Smooth muscle cell of the brain vasculature (primary cell): ENCODE measurements at places on chromosomes 4 and X.
A peak's percentile ranks its signal among the peaks of the same experiment; 100 is the strongest.

GRCh38 chrX:132258509-132258908 is 39.3 kb upstream of the RAP2C start:
- no peak for DNase-seq

DNA sequence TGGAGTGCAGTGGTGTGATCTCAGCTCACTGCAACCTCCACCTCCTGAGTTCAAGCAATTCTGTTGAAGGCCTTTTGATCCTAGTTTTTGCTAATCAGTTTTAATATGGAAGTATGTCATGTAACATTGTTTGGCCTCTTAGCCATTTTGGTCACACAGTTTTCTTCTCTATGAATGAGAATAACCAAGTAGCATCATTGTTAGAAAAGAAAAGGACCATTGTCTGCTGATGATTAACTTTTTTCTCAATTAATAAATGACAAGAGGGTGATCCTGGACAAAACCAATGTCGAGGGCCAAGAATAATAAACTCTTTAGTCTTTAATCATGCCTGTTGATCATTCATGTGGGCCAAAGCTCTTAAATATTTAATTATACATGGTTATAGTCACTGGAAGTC is 289.3 kb upstream of the MAGEB2 start:
- no peak for DNase-seq

DNA sequence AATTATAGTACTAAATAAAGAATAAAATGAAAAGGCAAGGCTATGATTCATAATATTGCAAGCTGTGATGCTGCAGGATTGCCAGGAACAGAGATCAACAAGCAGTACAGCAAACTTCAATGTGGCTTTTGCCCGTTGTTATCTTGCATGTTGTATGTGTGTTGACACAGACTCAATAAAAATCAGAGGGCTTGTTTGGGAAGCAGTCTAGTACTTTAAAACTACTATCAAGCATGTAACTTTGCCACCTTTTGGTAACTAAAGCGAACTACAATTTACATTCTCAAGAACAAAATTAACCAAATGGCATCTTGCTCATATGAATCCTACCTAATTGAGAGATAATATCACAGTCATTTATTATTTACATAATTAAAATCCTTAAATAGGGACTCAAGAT is 79.8 kb upstream of the GPM6A start:
- DNase-seq, result peak; percentile 15

DNA sequence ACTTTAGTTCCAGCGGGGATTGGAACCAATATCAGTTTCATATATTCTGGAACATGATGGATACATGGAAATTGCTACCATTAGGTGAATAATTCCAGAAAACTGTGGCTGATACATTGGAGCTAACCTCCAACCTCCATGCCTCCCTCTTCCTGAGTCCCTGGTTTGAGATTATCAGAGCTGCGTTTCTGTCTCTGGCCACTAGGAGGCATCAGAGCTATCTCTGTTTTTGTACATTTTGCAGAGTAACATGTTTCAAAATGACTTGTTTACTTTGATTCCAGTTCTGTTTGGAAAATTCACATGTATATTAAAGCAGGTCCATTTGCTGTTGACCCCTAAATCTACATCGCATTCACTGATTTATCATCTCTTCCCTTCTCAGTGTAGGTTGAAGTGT is 2.4 kb upstream of the RAB40AL start:
- DNase-seq, result no peak

DNA sequence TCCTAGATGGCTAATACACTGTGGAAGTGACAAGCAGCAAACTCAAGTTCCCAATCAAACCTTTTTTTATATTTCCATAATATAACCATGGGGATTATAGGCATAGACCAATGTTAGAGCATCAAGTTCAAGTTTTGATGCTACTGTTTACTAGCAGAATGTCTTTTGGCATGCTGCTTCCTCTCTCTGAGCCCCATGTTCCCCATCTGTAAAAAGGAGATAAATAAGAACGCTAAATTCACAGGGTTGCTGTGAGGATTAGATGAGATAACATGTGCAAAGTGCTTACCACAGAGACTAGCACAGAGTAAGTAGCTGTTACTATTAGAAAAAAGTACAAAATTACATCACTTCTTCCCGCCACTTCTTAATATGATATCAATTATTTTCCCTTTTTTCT is 18.0 kb downstream of the MBNL3 start:
- no peak for DNase-seq

DNA sequence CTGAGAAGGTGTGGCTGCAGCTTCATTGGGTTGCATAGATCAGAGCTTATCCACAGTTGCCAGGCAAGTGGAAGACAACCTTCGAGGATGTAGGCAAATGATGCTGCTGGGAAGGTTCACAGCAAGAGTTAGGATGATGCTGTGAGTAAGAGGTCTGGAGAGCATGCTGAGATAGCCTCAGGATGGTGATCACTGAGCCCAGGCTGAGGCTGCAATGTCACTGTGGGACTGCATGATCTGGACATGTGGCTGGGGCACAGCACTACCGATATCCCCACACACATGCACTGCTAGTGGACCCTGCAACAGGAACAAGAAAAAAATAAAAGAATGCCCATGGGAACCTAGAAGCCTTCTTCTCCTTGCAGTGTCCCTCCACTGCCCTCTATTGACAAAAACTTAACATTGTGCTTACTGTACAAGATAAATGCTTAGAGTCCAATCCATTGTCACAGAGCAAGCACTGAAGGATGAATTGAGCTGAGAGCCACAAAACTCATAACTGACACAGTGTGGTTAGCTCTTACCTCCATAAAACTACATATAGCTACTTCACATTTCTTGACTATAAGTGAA is 105.6 kb downstream of the CNKSR2 start:
- no peak for DNase-seq

- DNase-seq, result no peak
Measured at GRCh38 chr4:159673221-159673620, 570.3 kb downstream of the RAPGEF2 start.

GRCh38 chrX:12794654-12795053 is 3.4 kb downstream of the PRPS2 start:
- no peak for DNase-seq

- DNase-seq, result no peak
Measured at GRCh38 chr4:17781300-17782287, at the start of gene FAM184B. TSS of gene FAM184B (minus strand) at chr4:17781621. CDS start at chr4:17781299, 322 bp downstream.

DNA sequence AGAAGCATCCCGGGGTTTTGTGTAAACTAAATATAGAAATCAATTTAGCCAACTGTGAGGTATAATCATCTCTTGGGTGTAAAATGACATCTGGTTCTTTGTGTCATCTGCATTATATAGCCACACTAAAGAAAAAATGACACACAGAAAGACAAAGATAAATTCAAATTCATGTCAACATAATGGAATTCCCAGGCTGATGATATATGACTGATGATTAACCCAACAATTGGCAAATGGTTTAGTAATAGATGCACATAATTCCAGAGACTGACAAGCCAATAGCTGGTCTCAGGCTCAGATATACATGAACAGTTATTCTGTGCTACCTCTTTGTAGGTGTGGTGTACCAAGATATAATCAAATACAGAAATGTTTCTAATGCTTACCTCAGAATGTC is 375.4 kb upstream of the PITX2 start:
- no peak for DNase-seq

- no peak for DNase-seq
Measured at GRCh38 chr4:183552274-183553146, 47.7 kb downstream of the ING2 start.

DNA sequence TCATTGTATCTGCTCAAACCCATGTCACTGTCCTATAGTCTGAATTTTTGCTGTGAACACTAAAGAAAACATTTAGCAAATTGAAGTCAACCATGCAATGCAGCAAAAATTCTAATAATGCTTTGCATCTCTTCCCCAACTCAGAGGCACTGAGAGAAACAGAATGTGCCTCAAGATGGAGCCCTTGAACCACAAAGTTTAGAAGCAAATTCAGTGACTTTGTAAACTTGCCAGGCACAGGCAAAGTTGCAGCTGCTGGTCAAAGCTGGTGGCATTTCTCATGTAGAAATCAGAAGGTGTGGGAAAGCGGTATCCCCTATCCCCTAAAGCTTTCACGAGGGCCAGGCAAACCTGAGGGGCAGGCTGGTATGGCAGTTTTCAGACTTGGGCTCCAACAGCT is 121.7 kb upstream of the DIPK2B start:
- DNase-seq, result peak; percentile 54
